ENCODE measurements at places on chromosomes 5 and 9. TPM values are rescaled to one million over a fixed set of nuclear protein-coding genes. Genes with fewer than 3 reads are reported as not detected.

DNA sequence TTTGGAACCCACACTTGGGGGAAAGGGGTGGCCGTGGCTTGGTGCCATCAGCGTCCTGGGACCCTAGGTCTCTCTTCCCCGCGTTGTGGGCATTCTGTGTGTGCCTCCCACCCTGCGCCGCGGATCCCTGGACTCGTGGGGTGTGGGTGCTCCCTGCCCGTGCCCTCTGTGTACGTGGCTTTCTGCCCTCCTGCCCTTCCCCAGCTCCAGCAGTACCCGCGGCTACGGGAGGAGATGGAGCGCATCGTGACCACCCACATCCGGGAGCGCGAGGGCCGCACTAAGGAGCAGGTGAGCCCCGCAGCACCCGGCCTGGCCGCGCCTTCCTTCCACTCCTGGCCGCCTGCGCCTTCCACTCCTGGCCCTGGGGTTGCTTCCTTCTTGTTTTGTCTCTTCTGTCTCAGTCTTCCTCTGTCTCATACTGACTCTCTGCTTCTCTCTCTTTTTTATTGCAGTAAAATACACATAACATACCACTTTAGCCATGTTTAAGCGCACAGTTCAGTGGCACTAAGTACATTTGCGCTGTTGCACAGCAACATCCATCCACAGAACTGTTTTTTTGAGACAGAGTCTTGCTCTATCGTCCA is 30.7 kb downstream of the DNM1 start:
- H3K27me3 ChIP-seq, result no peaks in the 10 kb centered on the region
- no peak overlapping the region for H3K27ac ChIP-seq
- H3K36me3 ChIP-seq, result no peaks in the 10 kb centered on the region

DNA sequence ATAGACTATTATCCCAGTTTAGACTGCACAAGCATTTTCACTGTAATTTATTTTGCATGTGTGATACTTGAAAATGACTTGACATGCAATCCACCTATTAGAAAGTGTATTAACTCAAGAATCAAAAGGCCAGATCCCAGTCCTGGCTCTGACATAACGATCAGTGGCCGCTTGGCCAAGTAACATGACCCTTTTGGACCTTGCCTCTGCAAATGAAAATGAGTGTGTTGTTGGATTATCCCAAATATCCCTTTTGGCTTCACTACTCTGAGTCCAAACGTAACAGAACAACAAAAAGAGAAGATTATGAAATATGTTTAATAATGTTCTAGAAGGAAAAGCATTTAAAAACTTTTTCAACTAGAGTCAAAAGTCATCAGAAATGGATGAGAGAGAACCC is 19.0 kb downstream of the DMGDH start:
- no peak overlapping the region for H3K27ac ChIP-seq
- no peaks in the 10 kb centered on the region for H3K4me1 ChIP-seq
- H3K36me3 ChIP-seq, result no peaks in the 10 kb centered on the region
- H3K4me3 ChIP-seq, result no peak overlapping the region
- no peak for DNase-seq

DNA sequence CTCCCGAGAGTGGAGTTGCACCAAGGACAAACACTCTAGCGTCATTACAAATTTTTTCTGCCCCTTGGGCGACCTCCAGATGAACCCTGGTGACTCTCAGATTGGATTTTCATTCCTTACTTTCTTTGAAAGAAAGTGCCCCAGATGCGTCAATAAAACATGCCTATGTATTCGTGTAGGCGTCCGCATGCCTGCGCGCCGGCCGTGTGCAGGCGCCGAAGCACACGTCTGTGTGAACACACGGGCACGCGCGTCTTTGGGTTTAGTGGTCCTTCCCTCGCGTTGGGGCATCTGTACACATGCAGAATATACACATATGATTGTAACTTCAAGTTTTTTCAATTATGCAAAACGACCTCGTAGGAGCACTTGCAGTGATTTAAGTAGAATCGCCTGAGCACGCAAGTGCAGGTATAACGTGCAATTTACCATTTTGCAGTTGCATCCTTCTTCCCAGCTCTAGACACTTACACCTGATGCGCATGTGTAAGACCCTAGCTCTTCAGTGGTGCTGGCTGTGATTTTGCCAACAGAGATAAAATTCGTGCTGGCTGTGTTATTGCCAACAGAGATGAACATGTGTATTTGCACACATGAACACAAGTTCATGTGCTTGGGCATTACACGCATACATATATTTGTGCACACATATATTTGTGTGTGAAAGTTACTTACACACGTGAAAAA is 1.9 kb upstream of the LHX2 start:
- H3K27ac ChIP-seq, result no peak overlapping the region
- H3K27me3 ChIP-seq, result peaks cover 67% of the 10 kb centered on the region
- no peaks in the 10 kb centered on the region for H3K36me3 ChIP-seq
- peak overlapping the region; percentile 4 for H3K4me3 ChIP-seq

DNA sequence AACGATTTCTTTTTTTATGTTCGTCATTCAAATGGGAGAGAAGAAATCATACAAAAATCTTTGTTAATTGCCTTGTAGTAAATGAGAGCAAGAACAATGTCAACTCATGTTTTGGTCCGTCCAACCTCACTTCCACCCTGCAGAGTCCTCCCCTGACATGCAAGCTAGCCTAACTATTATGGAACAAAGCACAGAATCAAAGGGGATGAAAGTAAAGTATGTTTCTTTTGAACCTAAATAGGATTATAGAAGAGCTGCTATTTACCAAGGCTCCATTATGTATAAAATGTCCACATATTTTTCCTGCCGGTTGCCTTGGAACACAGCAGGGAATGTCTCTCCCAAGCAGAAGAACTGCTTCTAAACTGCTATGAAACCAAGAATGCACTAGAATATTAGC is 161.1 kb downstream of the MRPS30 start:
- no peaks in the 10 kb centered on the region for H3K36me3 ChIP-seq
- no peak for DNase-seq
- H3K27ac ChIP-seq, result no peak overlapping the region
- no peaks in the 10 kb centered on the region for H3K27me3 ChIP-seq
- no peak overlapping the region for H3K4me3 ChIP-seq
- no peaks in the 10 kb centered on the region for H3K4me1 ChIP-seq

DNA sequence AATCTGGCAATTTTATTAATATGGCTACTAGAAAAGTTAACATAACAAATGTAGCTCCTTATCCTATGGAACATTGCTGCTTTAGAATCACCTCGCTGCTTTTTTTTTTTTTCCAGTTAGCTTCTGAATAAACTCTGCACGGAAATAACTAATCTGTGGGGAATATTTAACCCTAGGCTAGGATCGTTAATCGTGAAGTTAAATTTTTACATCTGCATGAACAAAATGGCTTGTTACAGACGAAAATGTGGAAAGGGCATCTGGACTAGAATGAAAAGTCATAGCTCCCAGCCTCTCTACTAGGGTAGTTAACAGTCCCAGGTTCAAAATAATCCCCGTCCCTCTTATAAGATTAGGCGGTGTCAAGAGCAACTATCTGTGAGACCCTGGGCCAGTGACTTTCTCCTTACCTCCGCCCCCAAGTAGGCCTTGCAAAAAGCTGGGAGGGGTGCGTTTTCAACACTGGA is 470 bp upstream of the SLC22A5 start:
- peak overlapping the region; percentile 72 for H3K4me3 ChIP-seq
- peak overlapping the region; percentile 93 for H3K27ac ChIP-seq
- H3K36me3 ChIP-seq, result no peaks in the 10 kb centered on the region
- no peaks in the 10 kb centered on the region for H3K4me1 ChIP-seq
- no peak for DNase-seq

GRCh38 chr5:177097016-177097985 is 10.6 kb downstream of the FGFR4 start:
- H3K4me3 ChIP-seq, result no peak overlapping the region
- DNase-seq, result peak; percentile 67
- peaks cover 21% of the 10 kb centered on the region for H3K4me1 ChIP-seq
- no peaks in the 10 kb centered on the region for H3K36me3 ChIP-seq

- H3K27ac ChIP-seq, result no peak overlapping the region
- H3K4me1 ChIP-seq, result peaks cover 11% of the 10 kb centered on the region
- no peaks in the 10 kb centered on the region for H3K36me3 ChIP-seq
- H3K4me3 ChIP-seq, result no peak overlapping the region
- no peak for DNase-seq
These were observed 15.4 kb downstream of the CDC42SE2 start for GRCh38 chr5:131279204-131279603.

- no peak overlapping the region for H3K27ac ChIP-seq
- no peak for DNase-seq
- peaks cover 30% of the 10 kb centered on the region for H3K4me1 ChIP-seq
- no peak overlapping the region for H3K4me3 ChIP-seq
- no peaks in the 10 kb centered on the region for H3K36me3 ChIP-seq
These were observed 12.5 kb downstream of the NREP start for GRCh38 chr5:111744455-111744854.

DNA sequence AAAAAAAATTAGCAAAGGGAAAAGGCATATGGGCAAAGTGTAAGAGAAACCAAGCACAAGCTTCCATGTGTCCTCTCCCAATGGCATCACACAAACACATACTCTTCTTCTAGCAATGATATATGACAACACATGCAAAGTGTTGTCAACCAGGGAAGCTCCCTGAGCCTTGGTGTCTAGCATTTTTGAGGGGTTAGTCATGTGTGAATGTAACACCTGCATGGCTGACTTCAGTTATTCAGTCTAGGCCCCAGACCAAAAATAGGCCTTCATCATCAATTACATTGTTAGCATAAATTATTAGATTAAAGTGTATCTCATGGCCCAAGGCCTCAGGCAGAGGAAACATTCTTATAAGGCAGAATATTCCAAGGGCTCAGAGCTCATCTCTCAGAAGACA is 450.0 kb downstream of the TLE1 start:
- no peaks in the 10 kb centered on the region for H3K27me3 ChIP-seq
- H3K27ac ChIP-seq, result no peak overlapping the region
- DNase-seq, result no peak
- no peaks in the 10 kb centered on the region for H3K4me1 ChIP-seq
- no peaks in the 10 kb centered on the region for H3K36me3 ChIP-seq

GRCh38 chr5:159332800-159333544 is 2.7 kb upstream of the IL12B start:
- H3K4me3 ChIP-seq, result no peak overlapping the region
- H3K27me3 ChIP-seq, result no peaks in the 10 kb centered on the region
- H3K4me1 ChIP-seq, result no peaks in the 10 kb centered on the region
- no peaks in the 10 kb centered on the region for H3K36me3 ChIP-seq
- no peak for DNase-seq

Gene ROR2
- total RNA-seq, result 5.7 TPM

Gene SEMA6A
- total RNA-seq, result 51.6 TPM
